ENCODE measurements at places on chromosomes 16 and 17. TPM values are rescaled to one million over a fixed set of nuclear protein-coding genes. Genes with fewer than 3 reads are reported as not detected.

DNA sequence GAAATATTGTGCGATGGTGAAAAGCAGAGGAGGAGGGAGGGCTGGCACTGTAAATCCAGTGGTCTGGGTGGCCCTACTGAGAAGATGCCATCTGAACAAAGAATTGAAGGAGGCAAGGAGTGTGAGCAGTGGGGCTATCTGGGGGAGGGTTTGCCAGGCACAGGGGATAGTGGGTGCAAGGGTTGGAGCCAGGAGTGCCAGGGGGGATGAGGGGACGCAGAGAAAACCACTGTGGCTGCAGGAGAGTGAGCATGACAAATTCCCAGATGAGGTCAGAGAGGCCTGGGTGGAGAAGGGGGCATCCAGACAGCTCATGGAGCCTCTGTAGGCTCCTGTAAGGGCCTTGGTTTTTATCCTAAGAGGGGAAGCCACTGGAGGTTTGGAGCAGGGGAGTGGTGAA is 4.8 kb downstream of the XYLT2 start:
- no peak for DNase-seq

DNA sequence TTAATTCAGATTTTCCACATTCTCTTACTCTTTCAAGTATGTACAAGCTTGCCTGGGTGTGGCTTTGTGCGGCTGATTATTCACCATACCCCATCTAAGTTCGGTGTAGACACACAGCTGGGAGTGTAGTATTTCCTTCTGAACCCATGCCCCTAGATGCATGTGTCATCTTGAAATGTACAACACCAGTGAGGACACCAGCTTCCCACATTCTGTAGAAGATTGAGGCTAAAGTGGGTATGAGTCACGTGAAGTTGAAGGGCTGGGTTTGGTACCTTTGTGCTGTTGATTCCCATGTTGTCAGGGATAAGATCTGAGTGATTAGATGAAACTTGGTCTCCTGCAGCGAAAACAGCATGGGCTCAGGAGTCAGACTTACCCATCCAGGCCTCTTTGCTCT is 14.6 kb upstream of the DHX8 start:
- no peak for DNase-seq

DNA sequence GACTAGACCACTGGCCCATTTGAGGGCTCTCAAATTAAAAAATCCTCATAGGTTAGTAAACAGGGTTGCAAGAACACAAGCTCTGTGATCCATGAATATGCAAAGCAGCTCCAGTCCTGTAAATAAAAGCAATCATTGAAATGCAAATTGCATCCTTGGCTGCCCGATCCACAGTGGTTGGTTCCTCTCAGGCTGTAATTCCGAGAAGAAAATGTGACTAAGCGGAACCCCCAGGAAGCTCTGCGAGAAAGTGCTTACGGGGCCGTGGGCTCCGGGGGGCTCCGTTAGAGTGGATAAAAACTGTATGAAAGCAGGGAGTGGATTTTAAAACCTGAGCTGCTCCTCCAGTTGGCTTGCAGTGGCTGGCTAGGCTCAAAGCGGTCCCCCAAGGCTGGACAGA is 2.5 kb downstream of the GPRC5B start:
- DNase-seq, result no peak

GRCh38 chr17:72725433-72726068 is 366.9 kb downstream of the SLC39A11 start:
- no peak for DNase-seq

DNA sequence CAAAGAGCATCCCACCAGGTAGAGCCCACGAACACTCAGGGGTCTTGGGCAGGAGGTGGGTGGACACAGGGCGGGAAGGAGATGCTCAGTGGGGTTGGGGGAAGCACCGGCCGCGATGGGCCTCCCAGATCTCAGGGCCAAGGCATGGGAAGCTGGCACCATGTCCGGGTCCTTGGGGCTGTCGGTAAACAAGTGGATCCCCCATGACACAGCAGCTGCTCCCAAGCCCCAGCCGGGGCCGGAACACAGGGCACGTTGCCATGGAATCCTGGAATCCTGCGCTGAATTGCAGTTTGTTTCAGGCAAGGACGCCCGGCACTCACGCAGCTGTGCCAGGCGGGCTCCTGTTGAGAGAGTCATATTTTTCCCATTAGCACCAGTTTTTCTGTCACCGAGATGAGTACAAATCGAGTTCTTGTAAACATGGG is 23.0 kb upstream of the CHMP6 start:
- peak; percentile 64 for DNase-seq

DNA sequence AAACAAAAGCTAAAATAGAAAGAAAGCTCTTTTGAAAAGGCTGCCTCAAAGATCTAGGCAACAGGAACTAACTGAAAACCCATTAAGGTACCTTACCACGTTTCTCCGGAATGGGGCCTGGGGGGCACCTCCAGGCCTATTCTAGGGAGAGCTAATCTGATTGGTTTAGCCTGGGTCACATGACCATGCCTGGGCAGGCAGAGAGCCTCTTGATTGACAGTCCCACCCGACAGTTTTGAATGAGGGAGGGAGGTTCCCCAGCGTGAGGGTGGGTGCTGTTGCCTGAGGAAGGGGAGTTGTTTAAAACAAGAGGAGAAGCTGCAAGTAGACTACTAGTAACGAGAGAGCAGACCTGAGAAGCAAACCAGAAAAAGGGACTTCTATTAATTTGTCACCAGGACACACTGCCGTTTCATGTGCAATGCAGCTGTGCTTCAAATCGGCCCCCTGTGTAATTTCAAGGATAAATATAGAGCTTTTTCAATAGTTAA is 143.4 kb upstream of the HS3ST2 start:
- no peak for DNase-seq

DNA sequence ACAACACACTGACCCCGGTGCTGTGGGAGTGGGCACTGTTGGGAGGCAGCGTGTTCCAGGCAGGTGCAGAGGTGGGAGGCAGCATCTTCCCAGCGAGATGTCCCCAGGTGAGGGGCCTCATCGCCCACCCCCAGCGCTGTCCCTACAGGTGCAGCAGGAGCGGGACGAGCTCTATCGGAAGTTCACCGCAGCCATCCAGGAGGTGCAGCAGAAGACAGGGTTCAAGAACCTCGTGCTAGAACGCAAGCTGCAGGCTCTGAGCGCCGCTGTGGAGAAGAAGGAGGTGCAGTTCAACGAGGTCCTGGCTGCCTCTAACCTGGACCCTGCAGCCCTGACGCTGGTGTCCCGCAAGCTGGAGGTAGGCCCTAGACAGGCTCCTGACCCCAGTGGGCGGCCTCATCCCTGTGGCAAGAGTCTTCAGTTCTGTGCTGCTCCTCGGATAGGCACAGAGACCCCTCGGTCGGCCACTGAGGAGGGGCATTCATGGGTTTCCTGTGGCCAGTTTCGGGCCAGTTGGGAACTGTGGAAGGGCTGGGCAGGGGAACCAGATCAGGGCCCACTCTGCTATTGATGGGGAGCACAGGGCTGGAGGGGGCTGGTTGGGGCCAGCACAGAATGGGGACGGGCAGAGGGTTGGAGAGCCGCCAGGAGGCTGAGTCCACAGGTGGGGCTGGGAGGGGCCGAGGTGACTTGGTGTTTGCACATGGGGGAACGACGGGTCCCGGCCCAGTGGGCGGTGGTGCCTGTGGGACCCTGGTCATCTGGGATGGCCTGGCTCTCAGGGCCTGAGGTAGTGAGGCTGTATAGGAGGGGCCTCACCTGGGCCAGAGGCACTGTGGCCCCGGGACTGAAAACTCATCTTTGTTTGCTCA is 21.1 kb upstream of the DBNDD1 start:
- DNase-seq, result no peak

DNA sequence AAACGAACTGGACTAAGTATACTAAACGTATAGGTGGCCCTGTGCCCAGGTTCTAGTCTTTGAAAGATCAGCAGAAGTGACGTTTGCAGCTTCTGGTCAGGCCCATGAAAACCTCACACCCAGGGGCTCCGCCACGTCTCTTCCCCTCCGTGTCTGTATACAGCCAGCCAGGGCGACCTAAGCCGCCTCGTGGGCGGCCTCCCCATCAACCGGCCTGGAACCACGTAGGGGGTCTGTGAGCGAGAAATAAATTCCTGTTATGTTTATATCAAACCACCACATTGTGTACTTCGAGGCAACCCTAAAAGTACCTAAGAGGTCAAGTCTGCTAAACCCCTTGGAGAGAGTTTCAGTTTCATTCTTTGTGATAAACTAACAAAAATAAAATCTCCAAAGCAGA is 6.8 kb downstream of the TK1 start:
- no peak for DNase-seq

TERB1 gene
- 0.50 TPM for total RNA-seq

CASKIN1 gene
- total RNA-seq, result 0.60 TPM

SETD6 gene
- 18.9 TPM for total RNA-seq

Data from ovary (tissue), 10 donors.